ENCODE measurements at places on chromosomes 11 and 22.

DNA sequence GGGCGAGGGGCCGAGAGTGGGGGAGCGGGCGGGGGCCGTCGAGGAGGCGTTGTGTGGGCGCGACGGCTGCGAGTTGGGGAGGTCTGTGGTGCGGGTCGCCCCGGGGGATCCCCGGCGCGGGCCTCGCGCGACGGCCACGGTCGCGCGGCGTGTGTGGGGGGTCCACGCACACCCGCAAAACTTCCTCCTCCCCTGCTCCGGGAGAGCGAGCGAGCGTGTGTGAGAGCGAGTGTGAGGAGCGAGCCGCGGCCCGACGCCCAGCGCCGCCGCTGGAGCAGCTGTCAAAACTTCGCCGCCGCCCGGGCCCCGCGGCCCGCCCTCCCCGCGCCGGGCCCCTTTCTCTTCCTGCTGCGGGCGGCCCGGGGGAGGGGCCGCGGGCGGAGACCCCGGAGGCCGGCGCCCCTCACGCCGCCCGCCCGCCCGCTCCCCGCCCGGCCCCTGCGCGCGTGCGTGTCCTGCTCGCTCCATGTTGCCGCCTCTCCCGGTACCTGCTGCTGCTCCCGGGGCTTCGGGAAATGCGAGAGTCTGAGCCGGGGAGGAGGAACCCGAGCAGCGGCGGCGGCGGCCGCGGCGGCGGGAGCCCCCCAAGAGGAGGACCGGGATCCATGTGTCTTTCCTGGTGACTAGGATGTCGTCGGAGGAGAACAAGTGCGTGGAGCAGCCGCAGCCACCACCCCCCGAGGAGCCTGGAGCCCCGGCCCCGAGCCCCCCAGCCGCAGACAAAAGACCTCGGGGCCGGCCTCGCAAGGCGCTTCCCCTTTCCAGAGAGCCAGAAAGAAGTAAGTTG, 9.0 kb upstream of the CCT8L2 start:
- DNase-seq = no peak

- no peak for DNase-seq
Measured at GRCh38 chr11:119709638-119710346, 19.2 kb downstream of the NECTIN1 start.

GRCh38 chr11:47595029-47595428, 818 bp upstream of the C1QTNF4 start:
- no peak for DNase-seq

GRCh38 chr11:76782531-76783293, 444 bp upstream of the TSKU start:
- peak; percentile 38 for DNase-seq

DNA sequence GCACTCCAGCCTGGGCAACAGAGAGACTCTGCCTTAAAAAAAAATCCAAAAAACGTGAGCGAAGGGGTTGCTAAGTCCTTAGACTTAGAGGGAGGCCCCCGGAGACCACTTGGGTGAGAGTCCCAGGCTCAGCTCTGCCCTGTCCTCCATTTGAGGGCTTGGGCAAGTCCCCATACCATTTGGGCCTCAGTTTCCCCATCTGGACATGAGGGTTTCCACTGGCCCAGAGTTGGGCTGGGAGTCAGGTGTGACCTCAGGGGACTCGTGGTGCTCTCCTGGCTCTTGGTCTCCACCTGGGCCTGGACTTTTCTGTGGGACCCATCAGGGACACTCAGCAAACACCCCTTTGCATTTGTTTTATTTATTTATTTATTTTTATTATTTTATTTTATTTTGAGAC, 35.2 kb upstream of the CSNK1E start:
- no peak for DNase-seq

GRCh38 chr11:1852271-1852876, 510 bp upstream of the LSP1 start:
- no peak for DNase-seq

- no peak for DNase-seq
Measured at GRCh38 chr22:41099036-41099435, 6.6 kb downstream of the EP300 start.

DNA sequence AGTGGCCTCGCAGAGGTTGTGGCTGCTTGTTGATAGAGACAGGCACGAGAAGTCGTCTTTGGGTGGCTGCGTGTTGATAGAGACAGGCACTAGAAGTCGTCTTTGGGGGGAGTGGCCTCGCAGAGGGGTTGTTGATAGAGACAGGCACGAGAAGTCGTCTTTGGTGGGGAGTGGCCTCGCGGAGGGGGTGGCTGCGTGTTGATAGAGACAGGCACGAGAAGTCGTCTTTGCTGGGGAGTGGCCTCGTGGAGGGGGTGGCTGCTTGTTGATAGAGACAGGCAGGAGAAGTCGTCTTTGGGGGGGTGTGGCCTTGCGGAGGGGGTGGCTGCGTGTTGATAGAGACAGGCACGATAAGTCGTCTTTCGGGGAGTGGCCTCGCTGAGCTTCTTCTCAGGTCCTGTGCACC, 328.8 kb downstream of the TBC1D22A start:
- DNase-seq = no peak

GRCh38 chr11:87061766-87062165, 24.0 kb downstream of the TMEM135 start:
- DNase-seq = no peak

DNA sequence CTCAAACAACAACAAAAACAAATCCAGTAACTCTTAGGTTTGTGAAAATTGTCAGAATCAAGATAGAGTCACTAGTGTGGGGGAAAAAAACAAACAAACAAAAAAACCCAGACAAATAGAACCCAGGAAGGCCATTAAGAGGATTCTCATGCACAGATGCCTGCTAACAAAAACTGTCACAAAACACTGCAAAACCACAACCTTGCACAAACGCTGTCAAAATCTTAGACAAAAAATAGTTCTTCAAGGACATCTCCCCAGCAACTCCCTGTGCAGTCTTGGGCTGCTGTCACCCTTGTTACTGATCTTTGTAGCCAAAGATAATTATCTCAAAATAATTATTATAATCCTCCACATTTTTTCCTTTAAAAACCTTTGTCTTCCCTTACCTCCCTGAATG, 4.6 kb upstream of the ZBED5 start:
- DNase-seq = no peak

GRCh38 chr11:131430473-131431208, 60.2 kb downstream of the NTM start:
- no peak for DNase-seq

DNA sequence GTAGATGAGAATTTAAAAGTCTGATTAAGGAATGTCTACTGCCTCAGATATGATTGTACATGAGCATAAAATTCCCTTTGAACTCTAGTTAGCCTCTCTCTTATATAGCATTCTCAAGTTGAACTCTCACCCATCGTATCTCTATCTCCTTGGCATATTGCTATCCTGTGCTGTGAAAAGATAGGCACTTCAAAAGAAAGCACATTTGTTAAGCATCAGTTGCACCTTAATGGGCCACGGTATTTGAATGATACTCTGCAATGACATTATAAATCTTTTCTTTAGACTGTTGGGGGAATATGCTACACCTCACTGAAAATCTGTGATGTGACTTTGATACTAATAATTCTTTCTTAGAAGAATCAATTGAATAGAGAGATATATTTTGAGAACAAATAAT, 570.7 kb downstream of the JRKL start:
- no peak for DNase-seq

DNA sequence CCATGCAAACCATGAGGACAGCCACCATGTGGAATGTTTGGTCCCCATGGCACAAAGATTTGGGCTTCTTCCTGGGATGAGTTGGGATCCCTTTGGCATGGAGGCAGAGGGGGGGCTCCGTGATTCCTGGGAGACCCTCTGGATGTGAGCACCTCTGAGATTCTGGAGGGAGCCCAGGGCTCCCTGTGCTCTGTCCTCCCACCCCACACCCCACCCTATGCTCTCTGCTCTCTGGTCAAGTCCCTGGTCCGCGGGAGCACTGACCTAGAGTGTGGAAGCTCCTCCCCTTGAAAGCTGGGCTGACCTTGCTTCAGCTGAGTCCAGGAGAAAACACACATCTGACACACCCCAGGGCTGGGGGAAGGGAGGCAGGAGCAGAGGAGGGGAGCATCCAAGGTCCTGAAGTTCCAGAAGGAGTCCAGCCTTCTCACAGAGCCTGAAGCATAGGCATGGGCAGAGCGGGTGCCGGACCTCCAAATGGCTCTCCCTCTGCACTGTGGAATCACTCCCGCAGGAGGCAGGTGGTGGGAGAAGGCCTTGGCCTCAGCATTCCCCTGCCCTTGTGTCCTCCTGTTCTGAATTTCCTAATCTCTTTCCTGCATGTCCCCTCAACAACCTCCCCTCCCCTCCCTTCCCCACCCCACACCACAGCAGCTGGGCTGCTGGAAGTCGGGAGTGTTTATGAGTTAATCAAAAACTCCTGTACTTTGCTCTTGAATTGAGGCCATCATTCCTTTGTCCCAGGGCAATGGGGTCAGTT, 25.7 kb upstream of the OAF start:
- no peak for DNase-seq

DNA sequence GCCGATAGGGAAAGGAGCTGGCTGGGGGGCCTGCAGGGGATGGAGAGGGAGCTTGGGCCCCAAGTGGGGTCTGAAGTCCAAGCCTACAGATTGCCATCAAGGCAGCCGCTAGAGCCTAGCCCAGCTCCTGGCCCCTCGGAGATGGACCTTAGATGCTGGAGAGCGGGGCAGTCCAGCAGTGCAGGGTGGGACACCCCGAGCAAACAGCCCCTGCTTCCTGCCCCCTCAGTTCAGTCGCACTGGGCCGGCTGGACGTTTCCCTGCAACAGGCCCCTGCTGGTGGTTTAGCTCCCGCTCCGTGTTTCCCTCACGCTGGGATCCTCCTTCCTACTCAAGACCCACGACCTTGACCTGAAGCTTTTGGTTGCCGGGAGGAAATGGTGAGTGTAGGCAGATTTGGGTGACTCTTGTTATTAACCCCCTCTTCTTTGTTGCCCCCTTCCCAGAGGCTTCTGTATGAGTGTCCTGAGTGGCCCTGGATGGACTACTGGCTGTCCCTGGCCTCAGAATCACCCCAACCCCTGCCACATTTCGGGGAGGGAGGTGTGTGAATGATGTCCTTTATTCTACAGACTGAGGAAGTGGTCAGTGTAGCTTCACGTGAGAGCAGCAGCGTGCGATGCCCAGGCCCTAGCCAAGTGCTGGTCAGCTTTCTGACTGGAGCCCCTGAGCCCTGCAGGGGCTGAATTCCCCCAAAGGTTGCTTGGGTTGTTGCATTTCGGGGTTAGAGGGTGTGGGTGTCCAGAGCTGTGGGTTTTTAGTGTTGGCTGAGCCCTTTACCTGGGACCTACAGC, 2.7 kb downstream of the ST3GAL4 start:
- DNase-seq = peak; percentile 31

DNA sequence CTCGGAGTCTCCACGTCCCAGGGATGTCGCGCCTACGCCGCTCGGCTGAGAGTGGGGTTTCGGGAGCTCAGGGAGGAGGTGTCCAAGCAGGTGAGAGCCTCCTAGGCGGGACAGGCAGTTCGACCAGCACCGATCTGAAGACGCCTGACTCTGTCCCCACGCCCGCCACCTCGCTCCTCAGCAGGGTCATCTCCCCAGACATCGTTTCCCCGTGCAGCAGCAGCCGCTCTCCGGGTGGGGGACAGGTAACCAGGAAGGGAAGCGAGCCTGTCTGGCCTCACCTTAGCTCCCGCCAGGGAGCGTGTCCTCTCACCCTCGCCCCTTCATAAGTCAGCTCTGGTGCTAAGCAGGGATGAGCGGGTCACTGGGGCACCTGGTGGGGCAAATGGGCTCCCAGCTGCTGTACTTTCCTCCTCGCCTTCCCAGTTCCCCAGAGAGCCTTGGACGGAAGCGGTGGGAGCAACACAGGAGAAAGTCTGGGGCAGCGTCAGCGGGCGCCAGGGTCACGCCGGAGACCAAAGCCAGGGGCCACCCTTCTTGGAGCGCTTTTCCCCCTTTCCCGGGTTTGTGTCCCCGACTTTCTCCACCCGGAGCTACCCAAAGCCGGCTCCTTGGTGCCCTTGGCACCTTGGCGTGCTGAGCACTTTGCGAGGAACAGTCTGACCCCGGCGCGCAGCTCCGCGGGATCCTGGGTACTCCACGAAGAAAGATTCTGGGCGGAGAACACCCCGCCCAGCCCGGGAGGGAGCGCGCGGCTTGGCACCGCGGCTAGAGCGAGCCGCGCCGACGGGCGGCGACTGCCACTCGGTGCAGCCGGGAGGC, 1.6 kb downstream of the SPON1 start:
- no peak for DNase-seq

- DNase-seq = no peak
Measured at GRCh38 chr11:106983261-106983660, 35.0 kb downstream of the GUCY1A2 start.

DNA sequence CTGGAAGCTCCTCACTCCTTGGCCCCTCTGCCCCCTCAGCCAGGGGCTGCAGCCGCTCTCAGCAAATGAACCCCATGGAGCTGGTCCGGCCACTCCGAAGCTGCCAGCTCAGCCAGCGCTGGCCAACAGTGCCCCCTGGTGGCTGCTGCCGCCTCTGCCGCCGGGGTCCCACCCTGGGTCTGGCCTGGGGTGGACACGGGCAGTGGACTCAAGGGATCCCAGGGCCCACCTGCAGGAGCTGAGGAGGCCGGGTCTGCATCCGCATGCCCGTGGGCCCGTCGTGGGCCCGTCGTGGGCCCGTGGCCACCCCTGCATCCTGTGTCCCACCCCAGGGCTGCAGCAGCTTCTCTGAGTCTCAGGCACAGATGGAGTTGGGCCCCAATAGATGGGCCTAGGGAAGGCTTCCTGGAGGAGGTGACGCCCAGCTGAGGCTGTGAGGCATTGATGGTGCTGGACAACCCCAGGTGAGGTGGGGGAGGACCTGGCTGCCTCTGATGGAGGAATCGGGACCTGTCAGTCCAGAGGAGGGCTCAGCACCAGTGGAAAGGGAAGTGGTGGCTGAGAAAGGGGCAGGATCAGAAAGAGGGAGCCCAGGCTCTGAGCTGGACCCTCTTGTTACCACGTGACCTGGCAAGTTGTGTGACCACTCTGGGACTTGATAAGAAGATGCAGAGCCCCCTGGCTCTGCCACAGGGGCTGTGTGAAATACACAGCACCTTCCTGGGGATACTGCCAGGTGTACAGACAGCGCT, 522.3 kb downstream of the BRD1 start:
- DNase-seq = no peak

GRCh38 chr22:24441406-24442351, 14.3 kb downstream of the ADORA2A start:
- no peak for DNase-seq

GRCh38 chr11:133162227-133162626, 370.1 kb downstream of the OPCML start:
- no peak for DNase-seq

DNA sequence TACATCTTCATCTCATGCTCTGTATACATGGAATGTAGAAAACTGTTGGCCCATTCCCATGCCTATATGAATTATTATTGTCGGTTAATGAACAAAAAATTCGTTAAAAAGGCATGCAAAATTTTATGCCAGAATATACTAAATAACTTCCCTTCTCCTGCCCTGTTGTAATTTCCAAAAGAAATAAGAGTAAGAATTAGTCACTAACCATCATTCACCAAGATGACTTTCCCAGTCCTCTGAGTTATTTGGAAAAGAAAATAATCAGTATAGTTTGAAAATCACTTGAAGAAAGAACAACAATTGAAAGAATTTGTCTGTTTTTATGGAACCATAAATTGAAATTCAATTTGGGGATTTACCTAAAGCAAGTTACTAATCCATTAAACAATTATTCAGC, 1149.1 kb upstream of the RAG2 start:
- no peak for DNase-seq

- DNase-seq = no peak
Measured at GRCh38 chr22:49064836-49065235, 762.8 kb downstream of the BRD1 start.

- DNase-seq = no peak
Measured at GRCh38 chr22:34297536-34298120, 377.4 kb upstream of the LARGE1 start.

- peak; percentile 10 for DNase-seq
Measured at GRCh38 chr22:35684270-35684700, 33.4 kb upstream of the APOL5 start.

- peak; percentile 79 for DNase-seq
Measured at GRCh38 chr11:9689721-9690120, 25.8 kb downstream of the SWAP70 start.

Measured in C1 segment of cervical spinal cord (tissue), 14 donors.